ENCODE measurements at places on chromosomes 16 and 17.

DNA sequence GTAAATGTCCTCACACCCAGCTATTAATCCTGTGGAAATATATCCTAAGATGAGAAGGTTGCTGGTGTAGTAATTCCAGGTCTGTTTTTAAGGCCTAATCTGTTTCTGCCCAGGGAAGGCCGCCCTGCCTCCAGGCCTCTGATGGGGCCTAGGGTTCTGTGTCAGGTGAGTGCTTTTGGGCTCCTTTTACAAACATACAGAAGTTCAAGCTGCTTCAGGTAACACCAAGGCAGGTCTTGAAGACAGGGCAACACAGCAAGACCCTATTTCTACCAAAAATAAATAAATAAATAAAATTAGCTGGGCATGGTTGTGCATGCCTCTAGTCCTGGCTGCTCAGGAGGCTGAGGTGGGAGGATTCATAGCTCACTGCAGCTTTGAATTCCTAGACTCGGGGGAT is 9.3 kb downstream of the PPL start:
- DNase-seq: no peak

- no peak for DNase-seq
Measured at GRCh38 chr16:19745286-19746010, 27.4 kb downstream of the IQCK start.

DNA sequence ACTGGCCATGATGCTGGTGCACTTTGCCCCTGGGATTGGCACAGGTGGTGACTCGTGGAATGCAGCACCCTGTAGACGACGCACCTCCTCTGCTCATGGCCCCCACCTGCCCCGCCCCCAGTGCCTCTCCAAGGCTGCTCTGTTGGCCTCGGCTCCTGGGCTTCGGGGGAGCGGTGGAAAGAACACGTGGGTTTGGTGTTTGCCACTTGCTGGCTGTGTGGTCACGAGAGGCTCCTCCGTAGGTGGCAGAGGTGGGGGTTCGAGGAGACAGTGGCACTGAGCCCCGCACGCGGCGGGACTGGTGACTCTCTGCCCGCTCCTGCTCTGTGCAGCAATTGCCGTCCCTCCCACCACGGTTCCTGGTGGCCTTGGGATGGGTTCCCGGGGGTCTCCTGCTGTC is 82.8 kb upstream of the ZNF750 start:
- no peak for DNase-seq

DNA sequence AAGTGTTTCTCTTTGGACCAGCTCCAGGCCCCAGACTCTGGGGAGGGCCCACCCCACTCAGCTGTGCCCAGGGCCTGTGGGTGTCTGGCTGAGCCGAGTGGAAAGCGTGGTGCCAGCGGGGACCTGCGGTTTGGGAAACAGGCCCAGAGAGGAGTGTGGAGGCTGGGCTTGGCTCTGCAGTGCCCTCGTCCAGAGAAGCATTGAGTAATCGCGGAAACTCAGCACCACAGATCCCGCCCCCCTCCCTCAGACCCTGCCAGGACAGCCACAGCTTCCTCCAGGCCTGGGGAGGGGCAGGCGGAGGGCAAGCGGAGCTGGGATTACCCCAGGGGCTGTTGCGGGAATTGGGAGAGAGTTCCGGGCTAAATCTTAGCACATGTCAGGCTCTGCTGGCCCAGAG is 14.6 kb upstream of the PITPNA start:
- no peak for DNase-seq

DNA sequence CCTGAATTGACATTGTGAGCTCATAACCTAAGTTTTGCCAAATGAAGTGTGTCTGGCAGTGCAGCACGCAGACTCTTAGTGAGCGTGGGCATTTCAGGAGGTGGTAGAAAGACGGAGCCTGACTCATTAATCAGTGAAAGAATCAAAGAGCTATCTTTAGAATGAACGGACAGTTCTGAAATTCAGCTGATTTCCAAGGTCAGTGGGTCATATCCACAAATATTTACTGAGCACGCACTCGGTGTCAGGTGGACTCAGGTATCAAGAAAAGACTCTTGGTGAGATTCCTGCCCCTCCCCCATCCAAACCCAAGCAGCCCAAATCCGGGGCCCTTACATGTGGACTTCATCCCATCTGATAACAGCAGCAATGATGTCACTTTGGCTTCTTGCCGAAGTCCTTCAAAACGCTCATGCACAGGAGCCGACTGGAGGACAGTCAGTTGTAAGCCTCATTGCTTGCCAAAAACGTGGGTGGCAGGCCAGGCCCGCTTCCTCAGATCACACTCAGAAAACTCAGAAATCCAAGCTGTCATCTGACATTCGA is 185.8 kb downstream of the HS3ST3A1 start:
- no peak for DNase-seq

DNA sequence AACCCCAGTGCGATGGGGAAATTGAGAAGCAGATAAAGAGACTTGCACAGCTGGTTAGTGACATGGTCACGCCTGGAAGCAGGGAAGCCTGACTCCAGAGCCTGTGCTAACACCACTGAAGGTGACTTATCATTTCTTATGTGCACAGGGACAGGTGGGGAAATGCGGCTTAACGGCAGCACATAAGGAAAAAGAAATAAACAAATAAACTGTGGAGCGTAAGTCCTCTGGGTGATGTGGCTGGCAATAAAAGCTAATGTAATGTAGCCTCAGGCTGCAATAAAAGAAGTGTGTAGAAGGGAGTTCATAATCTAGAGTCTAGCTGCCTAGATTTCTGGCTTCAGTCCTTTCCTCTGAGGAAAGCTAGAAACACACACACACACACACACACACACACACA is 10.6 kb downstream of the CDH11 start:
- no peak for DNase-seq

DNA sequence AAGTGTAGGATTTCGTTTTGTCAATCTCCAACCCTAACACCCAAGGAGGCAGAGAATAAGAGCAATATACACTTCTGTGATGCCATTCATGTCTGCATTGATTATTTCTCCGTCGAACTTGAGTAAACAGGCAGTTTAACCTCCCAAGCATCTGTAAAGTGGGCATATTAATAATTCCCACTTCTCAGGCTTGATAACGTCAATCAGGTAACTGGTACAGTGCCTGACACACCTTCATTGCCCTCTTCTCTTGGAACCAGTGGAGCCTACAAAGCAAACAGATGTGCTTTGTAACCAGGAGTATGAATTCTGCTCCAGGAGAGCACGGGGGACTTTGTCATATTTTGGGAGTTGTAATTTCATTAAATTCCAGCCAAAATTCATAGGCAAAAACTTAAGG is 32.5 kb upstream of the PLCG2 start:
- DNase-seq: no peak

DNA sequence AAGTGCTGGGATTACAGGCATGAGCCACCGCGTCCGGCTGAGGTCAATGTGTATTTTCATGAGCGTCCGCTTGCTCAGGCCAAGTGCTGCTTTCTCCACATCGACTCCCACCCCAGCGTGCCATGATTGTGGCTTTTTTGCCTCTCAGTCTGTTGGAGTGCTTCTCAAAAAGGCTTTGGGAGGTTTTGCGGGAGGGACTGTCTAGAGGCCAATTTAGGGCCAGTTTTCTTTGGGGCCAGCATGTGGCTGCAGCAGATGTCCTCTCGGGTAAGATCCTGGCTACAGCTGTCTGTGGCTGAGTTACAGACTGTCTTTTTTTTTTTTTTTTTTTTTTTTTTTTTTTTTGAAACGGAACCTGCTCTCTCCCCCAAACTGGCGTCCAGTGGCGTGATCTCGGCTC is 6.5 kb downstream of the C16orf90 start:
- DNase-seq: no peak

GRCh38 chr16:81696961-81697615 is 82.0 kb upstream of the PLCG2 start:
- no peak for DNase-seq

DNA sequence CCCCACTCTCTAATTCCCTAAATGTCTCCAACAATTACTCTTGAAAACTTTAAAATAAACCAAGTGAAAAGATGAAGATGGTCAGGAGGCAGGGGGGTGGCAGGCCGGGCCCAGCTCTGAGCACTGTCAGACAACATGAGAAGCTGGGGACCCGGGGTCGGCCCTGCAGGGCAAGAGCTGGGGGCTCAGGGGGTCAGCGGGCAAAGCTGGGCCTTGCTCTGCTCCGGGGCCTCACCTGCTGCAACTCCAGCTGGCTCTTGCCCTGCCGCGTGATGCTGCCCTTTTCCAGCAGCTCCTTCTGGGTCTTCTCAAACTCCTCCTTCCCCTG is 14.8 kb downstream of the CTRB1 start:
- no peak for DNase-seq

GRCh38 chr16:86834451-86835035 is 256.2 kb downstream of the FOXL1 start:
- DNase-seq: no peak

- no peak for DNase-seq
Measured at GRCh38 chr17:82923366-82924113, 83.7 kb upstream of the ZNF750 start.

DNA sequence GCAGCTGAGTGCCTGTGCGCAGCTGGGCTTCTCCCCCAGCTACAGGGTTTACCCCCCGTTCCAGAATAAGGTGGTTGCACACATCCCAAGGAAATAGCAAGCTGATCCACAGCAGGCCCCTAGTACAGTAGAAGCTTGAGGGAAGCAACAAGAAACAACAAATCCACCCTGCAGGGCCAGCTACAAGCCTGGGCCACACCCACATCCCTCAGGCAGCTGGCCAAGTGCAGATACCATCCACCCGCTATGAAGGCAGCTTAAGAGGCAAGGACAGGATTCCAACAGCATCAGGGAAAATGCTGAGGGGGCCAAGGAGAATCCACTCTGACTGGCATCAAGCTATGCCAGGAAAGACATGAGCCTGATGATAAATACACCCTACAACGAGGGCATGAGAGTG is 66.9 kb upstream of the RCVRN start:
- DNase-seq: no peak

- no peak for DNase-seq
Measured at GRCh38 chr16:12489357-12489990, 314.2 kb downstream of the CPPED1 start.

DNA sequence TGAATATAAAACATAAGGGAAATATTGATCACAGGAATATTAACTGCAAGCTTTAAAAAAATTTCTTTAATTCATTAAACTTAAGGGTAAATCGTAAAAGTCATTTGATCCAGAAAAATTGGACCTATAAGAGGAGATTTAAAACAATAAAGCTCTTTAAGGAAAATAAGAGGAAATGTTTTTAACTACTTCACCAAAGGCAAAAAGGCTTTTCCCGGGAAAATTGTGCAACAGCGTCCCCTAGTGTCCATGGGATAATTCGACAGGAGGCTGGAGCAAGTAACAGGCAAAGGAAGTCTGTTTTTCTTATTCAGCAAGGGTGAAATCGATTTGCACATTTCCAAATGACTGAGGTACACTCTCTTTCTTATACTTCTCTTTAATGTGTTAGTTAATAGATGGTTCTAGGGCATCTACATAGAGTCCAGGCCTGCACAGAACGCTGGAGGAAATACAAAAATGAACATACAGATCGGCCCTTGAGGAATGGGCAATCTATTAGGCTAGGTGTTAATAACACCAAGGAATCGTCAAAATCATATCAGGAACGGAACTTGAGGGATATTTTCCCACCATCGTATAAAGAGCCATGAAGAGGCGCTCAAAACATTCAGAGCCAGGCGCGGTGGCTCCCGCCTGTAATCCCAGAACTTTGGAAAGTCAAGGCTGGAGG is 61.4 kb downstream of the ZNF18 start:
- DNase-seq: no peak
